ENCODE measurements at places on chromosomes 1 and 21.

GRCh38 chr21:45873418-45873817, 108.2 kb upstream of the COL6A1 start:
- no peak for DNase-seq

- DNase-seq, result no peak
Measured at GRCh38 chr1:84704872-84705417, 14.7 kb upstream of the SSX2IP start.

- DNase-seq, result no peak
Measured at GRCh38 chr1:203133970-203134725, 6.6 kb downstream of the ADORA1 start.

DNA sequence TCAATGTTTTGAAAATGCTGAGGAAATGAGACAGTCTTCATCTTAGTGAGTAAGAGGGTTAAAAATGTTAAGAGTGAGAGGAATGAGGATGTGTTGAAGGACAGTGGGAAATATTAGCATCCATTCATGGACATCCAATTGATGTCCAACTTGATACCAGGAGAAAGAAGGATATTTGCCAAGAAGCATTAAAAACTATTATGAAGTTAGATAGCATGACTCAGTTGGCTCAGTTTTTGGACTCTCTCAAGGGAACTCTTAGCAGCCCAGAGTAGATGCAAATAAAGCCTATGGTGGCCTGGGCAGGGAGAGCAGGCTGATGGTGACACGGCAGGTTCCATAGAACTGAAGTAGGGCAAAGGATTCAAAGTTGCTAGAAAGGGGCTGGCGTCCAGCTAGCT, 171.0 kb downstream of the ZZZ3 start:
- no peak for DNase-seq

GRCh38 chr1:17276568-17276967, 27.7 kb downstream of the PADI3 start:
- no peak for DNase-seq

DNA sequence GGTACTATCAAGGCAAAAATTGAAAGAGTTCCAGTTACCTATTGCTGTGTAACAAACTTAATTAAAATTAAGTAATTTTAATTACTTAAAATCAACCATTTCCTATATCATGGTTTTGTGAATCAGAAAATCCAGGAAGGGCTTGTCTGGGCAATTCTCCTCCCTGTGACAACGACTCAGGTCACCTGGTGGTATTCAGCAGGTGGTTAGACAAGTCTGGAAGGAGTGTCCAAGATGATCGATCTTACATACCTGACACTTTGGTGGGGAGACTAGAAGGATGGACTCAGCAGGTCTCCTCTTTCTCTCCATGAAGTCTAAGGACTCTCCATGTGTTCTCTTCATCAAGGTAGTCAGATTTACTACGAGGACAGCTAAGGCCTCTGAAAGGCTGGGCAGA, 22.9 kb downstream of the SERPINC1 start:
- no peak for DNase-seq

DNA sequence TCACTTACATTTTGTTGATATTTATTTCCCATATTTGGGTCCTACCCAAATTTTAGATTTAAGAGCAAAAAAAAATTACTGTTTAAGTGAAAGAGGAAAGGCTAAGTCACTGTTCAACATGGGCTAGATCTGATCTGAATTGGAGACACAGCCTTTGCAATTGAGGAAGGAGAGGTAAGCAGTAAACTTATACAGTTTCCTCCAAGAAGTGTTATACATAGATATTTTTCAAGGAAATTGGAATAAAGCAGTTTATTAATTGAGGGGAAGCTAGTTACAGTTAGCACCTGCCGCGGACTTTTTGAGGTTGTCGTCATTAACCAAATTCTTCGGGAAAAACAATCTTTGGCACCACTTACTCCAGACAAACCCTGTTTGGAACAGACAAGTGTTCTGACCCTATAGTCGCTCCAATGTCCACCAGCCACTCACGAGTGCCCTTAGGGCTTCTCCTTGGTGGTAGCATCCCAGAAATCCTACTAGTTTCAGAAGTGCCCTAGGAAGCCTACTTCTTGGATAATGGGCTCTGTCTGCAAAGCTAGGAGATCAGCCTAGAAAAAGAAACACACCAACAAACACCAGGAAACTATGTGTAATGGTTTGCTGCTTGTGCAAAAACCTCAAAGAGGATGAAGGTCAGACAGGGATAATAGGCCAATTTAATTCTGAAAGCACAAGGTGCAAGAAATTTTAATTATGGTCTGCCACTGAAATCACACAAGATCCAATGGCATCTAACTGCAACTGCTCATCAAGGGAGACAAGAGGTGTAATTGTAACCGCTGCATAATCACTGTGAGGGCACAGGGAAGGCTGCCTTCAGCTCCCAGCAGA, 2.5 kb downstream of the WLS start:
- no peak for DNase-seq

DNA sequence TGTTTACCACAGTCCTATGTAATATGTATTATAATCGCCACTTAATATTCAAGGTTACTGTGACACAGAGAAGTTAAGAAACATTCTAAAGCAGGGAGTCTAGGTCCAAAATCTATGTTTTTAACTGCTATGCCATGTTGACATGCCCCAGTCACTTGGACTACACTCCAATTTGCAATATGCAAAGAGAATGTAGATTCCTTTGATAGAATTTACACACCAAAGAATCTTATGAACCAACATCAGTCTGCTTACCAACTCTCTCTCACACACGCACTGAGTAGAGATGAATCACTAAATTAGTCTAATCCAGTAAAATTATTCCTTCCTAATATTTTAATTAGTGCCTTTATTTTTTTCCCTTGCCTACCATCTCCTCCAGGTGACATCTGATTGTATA, 266.2 kb downstream of the OLFM3 start:
- DNase-seq, result no peak

GRCh38 chr1:70140343-70140742, 65.0 kb downstream of the LRRC40 start:
- no peak for DNase-seq

DNA sequence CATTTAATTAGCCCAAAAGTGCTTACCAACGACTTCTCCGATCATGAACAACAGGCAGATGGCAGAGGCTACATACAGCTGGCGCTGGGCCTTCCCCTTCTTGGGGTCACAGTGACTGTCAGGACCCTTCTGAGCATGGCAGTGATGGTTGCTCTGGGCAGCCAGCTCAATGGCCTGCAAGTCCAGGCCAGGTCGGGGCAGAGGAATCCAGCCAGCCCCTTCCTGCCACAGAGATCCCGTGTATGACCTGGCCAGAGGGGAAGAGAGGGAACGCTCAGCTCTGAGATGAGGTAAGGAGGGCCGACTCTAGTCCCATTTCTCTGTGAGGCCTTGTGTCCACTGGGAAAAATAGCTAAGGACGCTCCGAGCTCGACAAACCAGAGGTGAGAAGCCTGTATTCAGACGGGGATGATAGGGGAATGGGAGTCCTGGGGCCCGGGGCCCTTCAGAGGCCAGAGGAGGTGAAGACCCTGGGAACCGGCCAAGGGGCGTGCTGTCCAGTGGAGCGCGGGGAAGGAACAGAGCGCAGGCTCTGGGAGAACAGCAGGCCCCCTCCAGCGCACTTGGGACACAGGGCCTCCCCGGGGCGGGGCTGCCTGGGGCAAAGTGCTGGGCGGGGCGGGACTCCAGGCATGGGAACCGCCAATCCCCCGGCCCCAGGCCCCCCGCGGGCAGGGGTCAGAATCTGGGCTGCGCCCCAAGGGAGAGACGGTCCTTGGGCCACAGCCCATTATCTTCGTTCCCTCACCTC, 772 bp downstream of the SLC30A2 start:
- DNase-seq, result no peak

DNA sequence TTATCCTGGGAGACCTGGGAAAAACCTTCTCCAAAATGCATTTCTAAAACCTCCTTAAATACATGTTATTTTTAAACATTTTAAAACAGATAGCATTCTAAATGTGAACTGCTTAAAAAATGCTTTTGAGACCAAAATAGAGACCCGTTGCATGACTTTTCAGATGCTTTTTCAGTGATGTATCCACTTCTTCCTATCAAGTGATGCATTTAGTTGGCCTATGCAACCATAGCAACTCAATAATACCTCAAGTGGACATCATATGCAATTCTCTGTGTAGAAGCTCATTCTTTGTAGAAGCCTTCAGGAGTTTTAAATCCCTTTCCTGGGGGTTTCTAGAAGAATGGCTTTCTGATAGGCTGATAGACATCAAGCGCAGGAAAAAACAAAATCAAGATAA, 94.5 kb upstream of the RAVER2 start:
- DNase-seq, result no peak

DNA sequence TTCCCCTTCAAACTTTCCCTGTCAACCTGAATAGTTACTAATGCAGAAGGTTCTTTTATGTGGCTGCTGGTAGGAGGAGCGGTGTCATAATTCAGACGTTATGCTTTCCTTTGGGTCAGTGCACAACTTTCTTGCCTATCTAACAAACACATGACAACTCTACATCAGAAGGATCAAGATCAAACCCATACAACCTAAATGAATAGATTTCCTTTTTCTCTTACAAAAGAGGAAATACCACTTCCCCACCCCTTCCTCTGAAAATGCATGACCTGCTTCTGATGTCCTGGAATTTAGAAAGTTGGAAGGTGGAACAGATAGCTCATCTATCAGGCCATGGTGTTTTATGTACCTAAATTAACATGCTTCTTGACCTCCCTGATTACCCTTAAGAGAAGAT, 75.7 kb upstream of the ADGRL4 start:
- DNase-seq, result no peak

GRCh38 chr1:3305156-3305555, 149.3 kb upstream of the ARHGEF16 start:
- no peak for DNase-seq

DNA sequence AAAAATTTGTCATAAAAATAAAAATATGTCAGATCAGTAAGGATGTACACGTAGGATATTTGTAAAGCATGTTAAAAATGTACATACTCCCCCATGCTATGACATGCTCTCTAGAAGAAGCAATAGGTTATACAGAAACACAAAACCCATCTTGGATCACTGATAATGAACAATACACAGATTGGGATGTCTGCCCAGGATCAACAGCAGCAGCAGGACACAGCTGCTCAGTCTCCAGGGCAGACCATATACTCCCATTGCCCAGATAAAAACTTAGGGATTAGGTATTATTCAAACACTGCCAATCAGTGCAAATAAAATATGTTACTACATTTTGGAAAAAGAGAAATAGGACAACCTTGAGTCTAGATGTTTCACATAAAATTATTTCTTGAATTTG, 39.0 kb downstream of the DAB1 start:
- DNase-seq, result no peak

DNA sequence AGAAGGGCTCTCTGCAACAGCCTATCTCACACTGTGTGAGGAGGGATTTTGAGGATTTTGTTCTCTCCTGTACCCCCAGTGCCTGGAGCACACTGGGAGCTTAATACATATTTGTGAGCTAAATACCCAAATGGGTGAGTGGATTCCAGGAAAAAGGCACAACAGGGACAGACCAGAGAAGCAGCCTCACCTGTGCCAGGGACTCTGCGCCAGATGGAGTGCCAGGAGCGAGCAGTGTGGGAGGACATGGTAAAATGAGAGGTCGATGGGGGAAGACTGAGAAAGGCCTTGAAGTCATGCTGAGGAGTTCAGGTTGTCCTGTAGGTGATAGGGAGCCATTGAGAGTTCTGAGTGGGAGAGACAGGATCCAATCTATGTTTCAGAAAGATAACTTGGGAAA, 11.0 kb upstream of the KCNA2 start:
- no peak for DNase-seq
